Head of caudate nucleus (tissue), 42 donors: ENCODE measurements at places on chromosomes 11 and 22.

DNA sequence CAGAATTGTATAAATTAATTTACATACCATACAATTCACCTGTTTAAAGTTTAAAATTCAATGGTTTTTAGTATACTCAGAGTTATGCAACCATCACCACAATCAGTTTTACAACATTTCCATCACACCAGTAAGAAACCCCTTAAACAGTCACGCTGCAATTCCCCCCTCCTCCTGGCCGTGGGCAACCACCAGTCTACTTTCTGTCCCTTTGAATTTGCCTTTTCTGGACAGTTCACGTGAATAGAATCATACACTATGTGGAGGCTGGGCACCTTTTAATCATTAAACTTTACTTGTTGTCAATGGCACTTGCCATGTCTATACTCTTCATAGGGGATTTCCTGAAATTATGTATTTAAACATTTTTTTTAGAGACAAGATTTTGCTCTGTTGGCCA, 20.1 kb upstream of the SWAP70 start:
- no peak for DNase-seq

- no peak for DNase-seq
These were observed 151.9 kb upstream of the NECTIN1 start for GRCh38 chr11:119880873-119881272.

- DNase-seq: no peak
These were observed 6.3 kb downstream of the GRK2 start for GRCh38 chr11:67272327-67273259.

- DNase-seq: peak; percentile 44
These were observed 35.5 kb upstream of the ST14 start for GRCh38 chr11:130124096-130124495.

DNA sequence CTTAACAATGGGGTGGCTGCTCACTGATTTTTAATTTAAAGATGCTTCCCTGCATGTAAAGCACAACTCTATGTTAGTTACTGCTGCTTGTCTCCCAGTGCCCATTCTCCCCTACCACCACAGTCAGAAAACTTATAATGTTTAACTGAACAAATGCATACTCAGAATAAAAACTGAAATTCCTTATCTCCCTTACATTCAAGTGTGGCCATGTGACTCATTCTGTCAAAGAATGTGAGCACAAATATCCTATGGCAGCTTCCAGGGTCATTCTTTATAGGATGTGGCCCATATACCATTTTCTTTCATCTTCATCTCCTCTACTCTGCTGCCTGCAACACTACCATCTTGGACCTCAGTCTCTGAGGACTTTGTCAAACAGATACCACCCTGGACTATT, 374.8 kb downstream of the DYNC2H1 start:
- no peak for DNase-seq

GRCh38 chr11:115896084-115896483, 391.9 kb upstream of the CADM1 start:
- DNase-seq: no peak

DNA sequence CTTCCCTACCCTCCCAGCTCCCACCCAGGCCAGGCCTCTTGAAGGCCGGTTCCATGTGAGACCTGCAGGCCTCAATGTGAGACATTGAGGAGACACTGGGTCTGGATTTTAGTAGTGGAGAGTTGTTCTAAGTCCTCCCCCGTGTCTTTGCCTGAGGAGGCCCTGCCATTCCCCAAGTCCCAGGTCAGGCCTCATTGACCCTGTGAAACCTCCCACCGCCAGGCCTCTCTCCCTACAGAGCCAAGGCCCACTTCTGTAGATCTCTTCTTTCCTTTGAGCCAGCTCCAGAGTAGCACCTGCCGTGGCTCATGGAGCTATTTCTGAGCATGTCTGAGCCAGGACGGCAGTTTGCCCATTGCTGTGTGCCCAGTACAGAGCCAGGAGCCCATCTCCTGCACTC, 1419.6 kb downstream of the TBC1D22A start:
- no peak for DNase-seq

- peak; percentile 39 for DNase-seq
These were observed 14.6 kb upstream of the NAP1L4 start for GRCh38 chr11:3006505-3007260.

DNA sequence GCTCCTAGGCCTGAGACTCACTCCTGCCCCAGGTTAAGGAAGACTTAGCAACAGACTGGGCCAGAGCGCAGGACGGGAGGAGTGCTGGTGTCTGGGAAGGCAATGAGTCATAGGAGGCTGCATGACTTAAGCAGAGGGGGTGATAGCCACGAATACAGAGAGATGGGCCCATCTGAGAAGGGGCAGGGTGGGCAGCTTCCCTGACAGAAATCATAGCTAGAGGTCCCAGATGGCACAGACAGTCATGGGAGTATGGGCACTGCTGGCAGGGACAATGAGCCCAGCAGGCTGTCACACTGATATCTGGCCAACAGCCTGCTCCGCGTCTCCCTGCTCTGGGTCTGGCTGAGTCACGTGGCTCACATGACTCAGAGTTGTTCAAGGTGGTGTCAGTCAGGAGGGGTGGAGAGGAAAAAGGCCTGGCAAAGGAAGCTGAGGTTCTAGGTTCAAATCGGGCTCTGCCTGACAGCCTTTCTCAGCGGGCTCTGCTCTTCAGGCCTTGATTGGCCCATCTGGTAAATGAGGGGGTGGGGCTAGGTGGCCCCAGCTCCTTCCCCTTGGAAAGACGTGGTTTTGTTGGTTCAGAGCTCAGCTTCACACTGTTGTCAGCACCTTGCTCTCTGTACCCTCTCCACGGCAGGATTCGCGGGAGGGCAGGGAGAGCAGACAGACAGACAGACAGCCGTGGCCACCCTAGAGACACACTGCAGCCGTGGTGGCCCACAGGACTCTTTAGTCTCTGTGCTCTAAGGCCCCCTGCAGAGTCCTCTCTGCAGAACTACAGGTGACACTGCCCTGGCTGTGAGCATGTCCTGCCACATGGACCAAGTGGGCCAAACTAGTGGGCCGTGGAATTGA, 47.8 kb downstream of the DBX1 start:
- DNase-seq: peak; percentile 86

DNA sequence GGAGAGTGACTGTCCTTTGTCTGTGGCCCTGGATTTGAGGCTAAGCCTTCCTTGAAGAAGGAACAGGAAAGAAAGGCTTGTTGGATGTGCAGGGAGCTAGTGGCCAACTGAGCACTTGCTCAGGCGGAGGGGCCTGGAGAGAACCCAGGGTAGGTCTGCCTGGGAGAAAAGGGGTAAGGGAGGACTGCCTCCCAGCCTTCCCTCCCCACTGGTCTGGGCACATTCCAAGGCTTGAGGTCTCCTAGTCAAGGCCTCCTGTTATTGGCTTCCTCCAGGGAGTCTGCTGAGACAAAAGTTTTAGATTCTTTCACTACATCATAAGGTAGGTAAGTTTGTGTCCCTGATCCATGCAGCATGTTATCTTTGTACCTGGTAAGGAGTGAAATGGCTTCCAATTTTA, 15.2 kb downstream of the KCNQ1OT1 start:
- no peak for DNase-seq

GRCh38 chr11:108115500-108116140, 5.7 kb upstream of the ACAT1 start:
- DNase-seq: peak; percentile 86

- DNase-seq: no peak
These were observed 20.6 kb downstream of the PDE2A start for GRCh38 chr11:72653649-72654048.

GRCh38 chr22:20244250-20244648, 23.9 kb downstream of the RTN4R start:
- DNase-seq: no peak

- DNase-seq: no peak
These were observed 5.7 kb downstream of the CDCA5 start for GRCh38 chr11:65078151-65078550.

DNA sequence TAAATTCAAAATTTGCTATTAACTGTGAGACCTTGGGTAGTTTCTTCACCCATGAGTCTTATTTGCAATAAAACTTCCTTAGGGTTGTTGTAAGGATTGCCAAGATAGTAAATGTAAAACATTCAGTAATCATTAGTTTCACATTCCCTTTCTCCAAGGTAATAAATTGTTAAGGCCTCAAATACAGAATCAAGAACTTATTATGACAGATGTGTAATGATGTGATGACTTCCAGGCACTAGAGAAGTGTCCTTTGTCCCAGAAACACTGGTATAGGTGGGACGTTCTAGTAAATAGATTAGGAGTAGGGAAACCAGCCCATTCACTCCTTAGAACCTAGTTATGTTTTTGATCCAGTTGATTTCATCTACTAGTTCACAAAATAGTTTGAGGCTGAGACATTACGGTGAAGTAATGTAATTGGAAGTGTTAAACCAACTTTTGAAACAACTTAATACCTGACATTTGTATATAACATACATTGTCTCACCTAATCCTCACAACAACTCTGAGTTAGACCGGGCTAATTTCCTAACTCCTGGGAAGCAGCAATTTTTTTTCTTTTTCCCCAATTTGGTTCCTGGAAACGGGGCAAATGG, 25.5 kb downstream of the CTNND1 start:
- DNase-seq: no peak

DNA sequence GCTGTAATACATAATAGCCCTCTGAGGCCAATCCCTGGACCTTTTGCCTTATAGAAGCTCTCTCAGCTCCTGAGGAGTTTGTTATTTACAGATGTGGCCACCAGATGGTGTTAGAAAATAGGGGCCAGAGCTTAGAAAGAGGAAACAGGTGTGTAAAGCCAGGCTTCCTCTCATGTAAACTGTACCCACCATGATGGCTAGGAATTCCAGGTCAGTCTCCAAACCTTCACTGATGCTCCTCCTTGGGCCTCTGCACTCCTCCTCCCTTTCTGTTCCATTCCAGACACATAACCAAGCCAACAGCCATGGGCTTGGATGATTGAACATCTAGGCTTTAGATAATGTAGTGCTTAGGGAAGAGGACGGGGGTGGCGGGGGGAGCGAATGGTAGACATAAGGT, 39.7 kb downstream of the USP35 start:
- DNase-seq: peak; percentile 30
